ENCODE measurements at places on chromosomes 3 and 15.

DNA sequence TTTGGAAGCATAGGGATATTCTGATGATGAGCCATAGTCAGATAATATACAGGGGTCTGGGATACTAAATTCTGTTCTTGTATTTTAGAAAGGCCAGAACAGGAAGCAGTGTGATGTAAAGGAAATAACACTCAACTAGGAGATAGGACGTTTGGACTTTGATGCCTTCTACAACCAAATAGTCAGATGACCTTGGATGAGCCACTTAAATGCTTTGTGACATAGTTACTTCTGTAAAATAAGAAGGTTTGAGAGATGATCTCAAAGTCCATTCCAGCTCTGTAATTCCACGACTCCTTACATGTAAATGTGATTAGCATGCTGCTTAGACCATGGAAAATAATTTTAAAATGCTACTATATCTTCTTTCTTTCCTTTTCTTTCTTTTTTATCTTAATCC, 29.5 kb upstream of the CCDC54 start:
- DNase-seq: no peak

- no peak for DNase-seq
Measured at GRCh38 chr3:131704098-131704497, 201.3 kb upstream of the MRPL3 start.

DNA sequence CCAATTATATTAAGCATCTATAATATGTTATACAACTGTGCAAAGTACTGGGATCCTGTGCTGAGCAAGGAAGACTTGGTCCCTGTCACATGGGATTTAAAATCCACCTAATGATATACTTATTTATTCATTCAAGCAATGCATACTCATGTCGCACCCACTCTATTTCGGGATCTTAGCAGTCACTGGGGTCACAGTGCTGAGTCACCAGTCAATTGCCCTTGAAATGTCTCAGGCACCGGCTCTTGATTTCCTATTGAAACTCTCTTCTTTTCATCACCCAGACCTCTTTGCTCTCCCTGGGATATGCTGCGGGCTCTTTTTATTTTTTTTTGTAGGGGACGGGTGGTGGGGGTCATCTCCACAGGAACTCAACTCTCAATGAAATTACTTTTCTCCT, 194.5 kb upstream of the GAP43 start:
- no peak for DNase-seq

DNA sequence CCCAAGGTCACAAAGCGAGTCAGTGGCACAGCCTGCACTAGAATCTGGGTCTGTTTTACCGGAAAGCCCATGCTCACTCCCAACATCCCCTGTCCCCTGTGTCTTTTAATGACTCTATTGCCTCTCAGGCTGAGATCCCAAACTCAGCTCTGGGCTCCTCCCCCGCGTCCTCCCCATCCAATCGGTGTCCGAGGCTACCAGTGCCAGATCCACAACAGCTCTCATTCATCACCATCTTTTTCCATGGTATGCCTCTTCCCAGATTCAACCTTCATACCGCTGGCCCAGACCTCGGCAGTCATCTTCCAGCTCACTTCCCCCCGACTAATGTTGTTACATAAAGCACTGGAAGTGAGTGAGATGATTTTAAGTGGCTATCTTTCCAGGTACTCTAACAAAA, 16.1 kb upstream of the KY start:
- DNase-seq: no peak

GRCh38 chr3:63325386-63325785, 47.3 kb downstream of the SYNPR start:
- no peak for DNase-seq

GRCh38 chr15:95303713-95304112, 1026.8 kb upstream of the NR2F2 start:
- DNase-seq: no peak

DNA sequence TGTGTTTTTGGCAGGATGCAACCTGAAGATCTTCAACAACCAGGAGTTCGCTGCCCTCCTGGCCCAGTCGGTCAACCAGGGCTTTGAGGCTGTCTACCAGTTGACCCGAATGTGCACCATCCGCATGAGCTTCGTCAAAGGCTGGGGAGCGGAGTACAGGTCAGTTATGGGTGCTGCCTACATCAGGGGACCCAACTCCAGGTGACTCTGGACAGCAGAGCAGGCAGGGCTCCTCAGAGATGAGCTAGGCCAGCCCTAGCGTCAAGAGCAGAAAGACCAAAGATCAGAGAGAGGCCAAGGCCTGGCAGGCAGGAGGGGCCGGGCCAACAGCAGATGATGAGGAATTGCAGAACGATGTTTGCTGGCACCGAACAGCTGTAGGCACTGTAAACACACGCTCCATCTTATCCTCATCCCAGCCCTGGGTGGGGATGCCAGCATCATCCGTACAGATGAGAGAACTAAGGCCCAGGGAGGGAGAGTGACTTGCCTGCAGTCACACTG, 67.1 kb downstream of the AAGAB start:
- no peak for DNase-seq

Measured in effector CD8-positive, alpha-beta T cell (primary cell).